Astrocyte (in vitro differentiated cells and primary cell): ENCODE measurements at places on chromosomes 6 and 20.

GRCh38 chr20:364905-365794, 15.4 kb upstream of the TRIB3 start:
- DNase-seq: no peak

DNA sequence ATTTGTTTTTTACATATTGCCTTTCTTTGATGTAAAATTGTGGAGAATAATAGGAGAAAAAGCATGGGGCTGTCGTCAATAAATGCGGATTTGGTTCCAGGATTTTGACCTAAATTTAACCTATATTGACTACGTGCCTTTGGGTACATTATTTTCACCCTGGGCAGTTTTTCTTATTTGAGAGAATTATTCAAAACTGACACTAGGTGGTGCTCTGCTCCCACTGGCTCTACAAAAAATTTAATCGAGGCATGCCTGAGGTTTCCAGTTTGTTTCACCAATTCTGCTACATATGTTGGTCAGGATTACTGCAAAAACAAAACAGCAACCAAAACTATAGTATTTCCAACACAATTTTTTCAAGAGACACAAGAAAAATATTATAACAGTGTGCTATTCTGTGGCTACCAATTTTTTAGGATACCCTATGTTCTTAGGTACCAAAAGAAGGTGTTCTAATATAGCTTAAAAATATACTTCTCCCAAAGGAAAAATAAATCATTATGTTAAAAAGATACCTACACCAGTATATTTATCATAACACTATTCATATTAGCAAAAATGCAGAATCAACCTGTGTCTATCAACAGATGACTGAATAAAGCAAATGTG, 48.6 kb upstream of the FABP7 start:
- DNase-seq: no peak

- DNase-seq: no peak
Observed at GRCh38 chr6:29791786-29792122, 35.9 kb upstream of the HLA-G start.

DNA sequence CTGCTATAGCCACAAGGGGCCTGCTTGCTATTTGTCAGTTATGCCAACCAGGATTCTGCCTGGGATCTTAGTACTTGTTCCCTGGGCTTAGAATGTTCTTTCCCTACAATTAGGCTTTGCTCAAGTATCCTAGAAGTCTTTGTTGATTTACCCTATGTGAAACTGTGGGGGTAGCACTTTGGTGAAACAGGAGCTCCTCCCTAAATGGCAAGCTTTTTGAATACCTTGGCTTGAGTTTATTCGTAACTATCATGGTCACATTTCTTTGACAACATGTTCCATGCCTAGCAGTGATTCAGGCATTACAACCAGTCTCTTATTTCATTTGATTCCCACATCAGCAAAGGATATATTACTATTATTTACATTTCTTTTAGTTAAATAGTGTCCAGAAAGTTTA, 21.2 kb downstream of the AFDN start:
- no peak for DNase-seq

DNA sequence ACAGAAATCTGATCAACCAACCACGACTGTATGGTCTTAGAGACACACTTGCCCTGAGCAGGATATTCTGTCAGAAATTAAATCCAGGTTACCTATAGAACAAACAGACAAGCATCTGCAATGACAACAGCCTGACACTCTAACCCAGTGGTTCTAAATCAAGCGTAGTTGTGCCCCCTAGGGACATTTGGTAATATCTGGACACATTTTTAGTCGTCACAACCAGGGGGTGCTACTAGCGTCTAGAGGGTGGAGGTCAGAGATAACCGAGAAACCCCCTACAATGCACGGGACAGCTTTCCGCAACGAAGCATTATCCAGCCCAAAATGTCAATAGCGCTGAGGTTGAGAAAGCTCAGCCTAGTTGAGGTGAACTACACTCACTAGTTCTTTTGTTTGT, 32.3 kb downstream of the ID4 start:
- DNase-seq: no peak

DNA sequence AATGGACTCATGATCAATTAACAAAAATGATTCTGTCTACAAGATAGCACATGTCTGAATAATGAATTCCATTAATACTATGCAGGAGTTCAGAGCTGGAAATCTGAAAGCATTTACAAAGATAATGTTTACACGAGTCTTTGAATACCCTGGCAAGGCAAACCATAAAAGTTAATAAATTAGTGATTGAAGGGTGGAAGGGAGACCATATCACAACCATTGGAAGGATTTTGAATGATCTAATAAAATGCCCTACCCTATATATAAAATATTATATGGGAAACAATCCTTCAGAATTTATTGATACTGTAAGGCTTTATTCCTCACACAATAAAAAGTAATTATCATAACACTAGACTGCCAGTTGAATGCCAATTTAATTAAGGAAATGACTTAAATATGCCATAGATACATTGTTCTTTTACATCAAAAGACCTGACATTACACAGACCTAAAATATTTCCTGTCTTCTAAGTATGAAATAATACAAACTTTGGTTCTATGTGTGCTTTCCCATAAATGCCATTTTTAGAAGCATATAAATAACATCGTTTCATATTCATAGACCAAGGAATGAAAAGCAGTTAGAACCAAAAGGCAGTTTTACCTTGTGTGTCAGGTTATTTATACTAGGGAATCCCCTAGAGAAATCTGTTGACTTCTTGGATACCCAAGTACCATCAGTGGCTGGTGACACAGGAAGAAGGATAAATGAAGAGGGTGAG, 249.2 kb upstream of the MARCKS start:
- no peak for DNase-seq
